ENCODE measurements at places on chromosomes 6 and 20.
A peak's percentile ranks its signal among the peaks of the same experiment; 100 is the strongest.

DNA sequence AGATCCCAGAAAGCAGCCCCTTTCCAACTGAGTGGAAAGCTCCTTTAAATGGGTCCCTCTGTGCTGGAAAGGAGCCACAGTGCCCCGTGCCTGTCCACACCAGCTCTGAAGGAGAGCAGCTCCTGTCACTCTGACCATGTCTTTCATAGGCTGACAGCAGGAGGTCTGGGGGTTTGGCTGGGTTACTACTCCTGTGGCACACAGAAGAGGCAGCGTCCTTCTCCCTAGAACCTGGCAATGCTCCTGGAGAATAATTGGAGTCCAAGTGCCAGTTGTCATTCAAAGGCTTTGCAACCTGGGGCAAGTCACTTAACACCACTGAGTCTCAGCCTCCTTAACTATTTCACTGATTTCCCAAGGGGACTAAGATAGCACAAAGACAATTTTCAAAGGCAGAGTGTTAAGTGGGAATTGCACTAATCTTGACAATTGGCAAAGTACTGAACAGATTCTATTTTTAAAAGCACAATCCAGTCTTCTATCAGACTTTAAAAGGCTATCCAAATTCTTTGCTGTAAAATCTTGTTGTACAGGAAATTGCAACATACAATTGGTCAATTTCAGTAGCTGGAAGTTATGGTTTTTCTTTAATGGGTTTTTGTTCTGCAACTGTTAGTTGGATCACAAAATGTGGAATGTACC lies 457.2 kb downstream of the KIF16B start:
- DNase-seq, result peak; percentile 90

DNA sequence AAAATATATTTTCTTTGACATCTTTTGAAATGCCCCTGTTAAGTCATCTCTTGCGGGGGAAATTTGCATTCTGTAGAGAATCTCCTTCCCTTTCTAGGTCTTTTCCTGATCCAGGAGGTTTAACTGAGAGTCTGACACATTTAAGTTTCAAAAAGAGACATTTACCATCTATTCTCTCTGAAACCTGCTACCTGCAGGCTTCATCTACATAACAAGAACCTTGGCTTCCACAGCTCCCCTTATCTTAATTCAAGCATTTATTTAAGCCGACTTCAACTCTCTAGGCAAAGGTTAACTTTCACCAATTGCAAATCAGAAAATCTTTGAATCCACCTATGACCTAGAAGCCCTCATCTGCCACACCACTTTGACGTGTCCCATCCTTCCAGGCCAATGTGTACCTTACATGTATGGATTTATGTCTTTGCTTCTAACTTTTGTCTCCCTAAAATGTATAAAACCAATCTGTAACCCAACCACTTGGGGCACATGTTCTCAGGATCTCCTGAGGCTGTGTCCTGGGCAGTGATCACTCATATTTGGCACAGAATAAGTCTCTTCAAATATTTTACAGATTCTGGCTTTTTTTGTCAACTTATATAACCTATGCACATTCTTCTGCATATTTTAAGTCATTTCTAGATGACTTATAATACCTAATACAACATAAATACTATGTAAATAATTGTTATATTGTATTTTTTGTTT lies 666.7 kb downstream of the UTRN start:
- DNase-seq, result no peak

DNA sequence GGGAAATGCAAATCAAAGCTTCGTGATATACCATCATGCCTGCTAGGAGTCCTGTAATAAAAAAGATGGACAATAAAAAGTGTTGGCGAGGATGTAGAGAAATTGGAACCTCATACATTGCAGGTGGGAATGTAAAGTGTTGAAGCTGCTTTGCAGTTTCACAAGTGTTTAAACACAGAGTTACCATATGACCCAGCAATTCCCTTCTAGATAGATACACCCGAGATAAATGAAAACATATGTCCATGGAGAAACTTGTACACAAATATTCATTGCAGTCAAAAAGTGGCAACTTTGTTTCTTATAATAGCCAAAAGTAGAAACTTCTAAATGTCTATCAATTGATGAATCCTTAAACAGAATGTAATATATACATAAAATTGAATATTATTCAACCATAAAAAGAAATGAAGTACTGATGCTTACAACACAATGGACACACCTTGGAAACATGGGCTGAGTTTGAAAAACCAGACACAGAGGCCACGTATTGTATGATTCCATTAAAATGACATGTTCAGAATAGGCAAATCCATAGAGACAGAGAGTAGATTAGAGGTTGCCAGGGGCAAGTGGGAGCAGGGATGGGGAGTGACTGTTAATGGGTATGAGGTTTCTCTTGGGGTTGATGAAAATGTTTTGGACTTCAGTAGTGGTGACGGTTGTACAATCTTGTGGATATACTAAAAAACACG lies 20.8 kb upstream of the ERVFRD-1 start:
- no peak for DNase-seq

DNA sequence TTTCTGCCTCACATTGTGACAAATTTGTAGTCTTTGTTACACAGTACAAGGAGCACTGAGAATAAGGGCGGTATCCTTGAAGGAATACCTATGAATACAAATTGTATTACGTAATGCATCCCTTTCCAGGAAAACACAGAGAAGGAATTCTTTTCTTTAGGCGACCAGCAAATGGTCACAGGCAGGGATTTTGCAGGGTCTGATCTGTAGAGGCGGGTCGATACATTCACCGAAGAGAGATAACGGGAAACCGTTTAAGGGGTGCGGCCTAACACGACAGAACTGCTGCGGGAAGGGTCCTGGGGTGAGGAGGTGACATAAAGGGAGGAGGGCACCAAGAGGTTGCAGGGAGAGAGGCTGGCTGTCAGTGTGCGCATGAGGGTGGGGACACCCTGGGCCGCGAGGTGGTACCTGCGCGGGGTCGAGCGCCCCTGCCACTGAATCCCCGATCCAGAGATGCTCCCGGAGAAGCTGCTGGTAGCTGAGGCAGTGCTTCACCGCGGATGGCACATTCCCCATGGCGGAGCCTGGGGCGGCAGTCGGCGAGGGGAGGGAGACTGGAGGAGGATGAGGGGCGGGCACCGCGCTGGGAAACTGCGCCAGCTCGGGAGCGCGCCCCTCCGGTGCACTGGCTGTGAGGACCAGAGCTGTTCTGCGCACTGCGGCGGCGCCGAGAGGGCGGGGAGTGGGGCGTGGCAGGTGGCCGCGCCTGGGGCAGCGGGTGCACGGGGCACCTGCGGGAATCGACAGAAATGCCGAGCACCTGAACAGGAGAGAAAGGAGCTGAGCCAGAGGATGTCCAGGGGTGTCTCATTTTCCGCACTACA lies at the start of gene HMGCLL1:
TSS of gene HMGCLL1 (minus strand) at position 656 of the 827 bp plus-strand sequence. CDS start at position 519, 137 bp downstream.
- no peak for DNase-seq

DNA sequence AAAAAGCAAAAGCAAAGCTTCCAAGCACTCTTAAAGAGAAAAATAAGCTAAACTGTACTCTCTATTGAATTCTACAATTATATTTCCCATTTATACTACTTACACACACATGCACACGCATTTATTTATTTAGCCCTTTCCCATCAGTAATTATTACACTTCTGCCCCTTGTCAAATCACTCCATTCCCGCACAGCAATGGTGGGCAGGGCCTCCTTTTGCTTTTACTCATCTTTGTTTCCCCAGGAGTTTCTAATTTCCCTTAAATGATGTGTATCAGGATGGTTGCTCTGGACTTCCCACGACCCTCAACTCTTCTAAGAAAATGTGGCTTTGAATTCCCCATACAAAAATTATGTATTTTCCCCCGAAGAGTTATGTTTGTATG lies 19.9 kb downstream of the PXT1 start:
- DNase-seq, result no peak
